Pulmonary artery endothelial cell (primary cell): ENCODE measurements at places on chromosomes 5 and 9.

GRCh38 chr5:107670087-107670931 is 428 bp downstream of the EFNA5 start:
- no peak for DNase-seq

GRCh38 chr5:88761939-88762338 is 121.0 kb downstream of the MEF2C start:
- no peak for DNase-seq

- DNase-seq, result no peak
Observed at GRCh38 chr5:113147101-113147508, 170.5 kb downstream of the DCP2 start.

DNA sequence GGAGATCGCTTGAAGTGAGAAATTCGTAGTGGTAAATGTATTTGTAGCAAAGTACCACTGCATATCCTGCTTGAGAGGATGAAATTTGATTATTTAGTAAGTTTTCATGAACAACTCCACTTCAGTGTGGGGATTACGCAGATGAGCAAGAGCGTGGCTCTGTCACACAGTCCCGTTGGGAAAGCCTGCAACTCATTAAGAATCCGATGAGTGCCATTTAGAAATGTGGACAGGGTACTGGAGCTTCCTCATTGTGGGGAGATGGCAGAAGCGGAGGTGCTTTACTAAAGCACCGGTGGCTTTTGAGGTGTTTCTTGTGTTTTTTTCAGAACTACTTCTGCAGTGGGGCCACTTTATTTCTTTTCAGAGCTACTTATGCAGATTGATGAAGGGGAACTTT is 1.4 kb downstream of the TJP2 start:
- DNase-seq, result no peak

DNA sequence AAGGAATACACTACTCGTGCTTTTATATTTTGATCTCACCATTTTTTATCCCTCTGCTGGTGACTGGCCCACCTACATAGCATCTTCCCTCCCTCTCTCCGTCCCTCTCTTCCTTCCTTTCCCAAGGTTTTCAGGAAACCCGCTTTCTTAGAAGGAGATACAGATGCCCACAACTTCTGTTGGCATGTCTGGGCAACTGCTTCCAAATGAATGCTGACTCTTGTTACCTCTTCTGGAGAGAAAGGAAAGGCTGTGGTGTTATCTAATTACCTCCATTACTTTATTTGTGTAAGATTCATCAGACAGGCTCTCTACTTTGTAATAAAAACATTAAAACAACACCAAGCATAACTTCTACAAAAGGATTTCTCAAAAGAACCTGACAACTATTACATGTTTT is 20.2 kb downstream of the FANCC start:
- no peak for DNase-seq

DNA sequence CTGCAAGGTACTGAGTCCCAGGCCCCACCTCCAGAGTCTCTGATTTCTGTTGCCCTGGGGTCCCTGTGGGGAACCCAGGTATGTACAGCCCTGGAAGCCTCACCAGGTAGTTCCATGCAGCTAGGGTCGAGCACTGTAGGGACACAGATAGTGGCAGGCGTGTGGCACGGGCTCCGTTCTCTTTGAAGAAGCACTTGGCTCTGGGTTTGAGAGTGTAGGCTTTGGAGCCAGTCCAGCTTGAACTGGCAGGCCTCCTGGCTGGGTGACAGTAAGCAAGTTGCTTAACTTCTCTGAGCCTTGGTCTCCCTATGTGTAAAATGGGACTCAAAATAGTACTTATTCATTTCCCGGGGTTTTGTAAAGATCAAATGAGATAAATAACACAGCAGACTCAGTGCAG is 5.6 kb downstream of the OLFM1 start:
- DNase-seq, result no peak

- DNase-seq, result no peak
Observed at GRCh38 chr9:112552229-112553056, 65.8 kb downstream of the KIAA1958 start.

DNA sequence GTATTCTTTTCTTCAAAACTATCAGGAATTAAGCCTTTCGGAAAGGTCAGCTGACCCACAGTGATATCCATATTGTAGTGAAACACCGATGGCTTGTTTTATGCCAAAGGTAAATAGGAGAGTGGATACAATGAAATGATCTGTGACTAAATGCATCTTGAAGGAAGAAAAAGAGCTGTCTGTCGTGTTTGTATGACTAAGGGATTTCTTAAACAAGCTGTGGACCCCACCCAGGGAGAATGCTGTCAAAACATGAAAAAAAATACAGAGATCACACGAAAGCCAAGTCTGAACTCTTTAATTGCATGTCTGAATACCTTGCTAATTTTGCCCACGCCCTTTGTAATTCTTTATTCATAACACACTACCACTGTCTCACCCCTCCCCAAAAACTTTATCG is 286.4 kb upstream of the WWC1 start:
- DNase-seq, result no peak

DNA sequence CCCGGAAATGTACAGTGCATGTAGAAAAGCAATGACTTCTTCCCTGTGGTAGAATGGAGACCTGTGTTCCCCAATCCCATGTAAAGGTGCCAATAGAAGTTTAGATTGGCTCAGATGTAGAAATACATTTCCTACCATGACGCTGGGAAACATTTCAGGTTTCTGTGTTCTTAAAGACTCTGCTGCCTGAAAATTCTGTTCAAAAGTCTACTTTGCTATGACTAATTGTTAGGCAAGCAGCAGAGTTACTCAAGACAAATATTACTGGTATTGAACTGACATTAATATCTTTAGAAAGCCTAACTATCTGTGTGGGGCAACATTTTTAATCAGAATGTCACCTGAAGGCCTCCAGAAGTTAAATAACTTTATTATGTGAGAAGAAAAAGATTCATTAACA is 75.5 kb upstream of the ELL2 start:
- DNase-seq, result no peak

GRCh38 chr5:134521841-134522240 is 3.6 kb upstream of the JADE2 start:
- DNase-seq, result no peak

DNA sequence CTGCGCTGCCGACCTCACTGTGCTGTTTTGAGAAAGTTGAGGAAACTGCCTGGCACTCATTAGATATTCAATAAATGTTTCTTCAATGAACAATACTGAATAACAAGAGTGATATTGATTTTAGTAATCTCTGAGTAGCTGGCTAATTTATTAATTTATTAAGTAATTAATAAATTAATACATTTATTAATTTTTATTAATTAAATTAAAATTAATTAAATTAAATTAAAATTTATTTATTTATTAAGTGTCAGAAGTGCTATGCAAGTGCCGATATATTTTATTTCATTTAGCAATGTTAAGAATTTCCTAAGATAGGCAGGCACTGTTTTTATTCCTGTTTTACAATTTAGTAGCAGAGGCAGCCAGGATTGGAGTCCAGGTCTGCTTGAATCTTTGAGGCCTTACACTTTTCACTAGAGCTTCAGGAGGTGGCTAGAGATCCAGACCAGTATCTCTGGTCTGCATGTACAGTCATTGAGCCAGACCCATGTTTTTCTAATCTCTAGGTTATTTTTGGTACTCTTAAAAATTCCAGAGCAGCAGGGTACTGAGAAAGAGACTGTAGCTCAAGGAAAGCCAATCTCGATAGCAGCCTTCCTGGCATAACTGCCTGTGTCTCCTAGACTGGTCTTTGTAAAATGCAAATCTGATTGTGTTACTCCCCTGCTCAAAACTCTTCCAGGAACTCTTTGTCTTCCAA is 109.2 kb downstream of the ARHGEF28 start:
- no peak for DNase-seq

- DNase-seq, result no peak
Observed at GRCh38 chr9:78821126-78821822, 524.3 kb downstream of the PSAT1 start.

DNA sequence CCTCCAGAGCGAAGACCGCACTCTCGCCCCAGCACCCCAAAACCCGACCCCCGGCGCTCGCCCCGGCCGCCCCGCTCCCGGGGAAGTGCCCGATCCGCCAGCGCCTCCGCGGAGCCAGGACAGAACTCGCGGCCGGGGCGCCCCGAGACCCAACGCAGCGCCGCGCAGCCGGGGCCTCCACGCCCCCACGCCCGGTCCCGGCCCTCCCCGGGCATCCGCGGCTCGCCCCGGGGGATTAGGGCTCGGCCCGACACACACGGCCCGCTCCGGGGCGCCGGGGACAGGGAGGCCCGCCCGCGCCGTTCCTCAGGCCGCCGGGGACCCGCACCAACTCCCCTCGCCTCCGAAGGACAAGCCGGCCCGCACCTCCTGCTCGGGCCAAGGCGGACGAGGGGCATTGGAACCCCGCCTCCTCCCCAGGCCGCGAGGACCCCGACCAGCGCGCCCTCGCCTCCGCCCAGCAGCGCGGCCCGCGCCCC is 544 bp downstream of the FNBP1 start:
- no peak for DNase-seq

DNA sequence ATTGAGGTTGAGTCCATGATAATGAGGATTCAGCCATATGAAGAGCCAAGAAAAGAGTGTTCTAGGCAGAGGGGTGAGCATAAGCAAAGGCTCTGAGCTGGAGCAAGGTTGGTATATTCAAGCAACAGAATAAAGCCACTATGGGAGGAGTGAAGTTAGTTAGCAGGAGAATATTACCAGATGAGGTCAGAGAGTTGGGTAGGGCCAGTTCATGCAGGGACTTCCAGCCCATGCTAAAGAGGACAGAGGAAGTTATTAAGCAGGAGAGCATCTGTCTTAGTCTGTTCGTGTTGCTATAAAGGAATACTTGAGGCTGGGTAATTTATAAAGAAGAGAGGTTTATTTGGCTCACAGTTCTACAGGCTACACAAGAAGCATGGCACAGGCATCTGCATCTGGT is 57.1 kb upstream of the ATG10 start:
- no peak for DNase-seq
